Fibroblast of pulmonary artery (primary cell): ENCODE measurements at places on chromosomes 2 and 18.

- no peak for DNase-seq
These were observed 12.6 kb downstream of the CRACDL start for GRCh38 chr2:98923244-98923940.

DNA sequence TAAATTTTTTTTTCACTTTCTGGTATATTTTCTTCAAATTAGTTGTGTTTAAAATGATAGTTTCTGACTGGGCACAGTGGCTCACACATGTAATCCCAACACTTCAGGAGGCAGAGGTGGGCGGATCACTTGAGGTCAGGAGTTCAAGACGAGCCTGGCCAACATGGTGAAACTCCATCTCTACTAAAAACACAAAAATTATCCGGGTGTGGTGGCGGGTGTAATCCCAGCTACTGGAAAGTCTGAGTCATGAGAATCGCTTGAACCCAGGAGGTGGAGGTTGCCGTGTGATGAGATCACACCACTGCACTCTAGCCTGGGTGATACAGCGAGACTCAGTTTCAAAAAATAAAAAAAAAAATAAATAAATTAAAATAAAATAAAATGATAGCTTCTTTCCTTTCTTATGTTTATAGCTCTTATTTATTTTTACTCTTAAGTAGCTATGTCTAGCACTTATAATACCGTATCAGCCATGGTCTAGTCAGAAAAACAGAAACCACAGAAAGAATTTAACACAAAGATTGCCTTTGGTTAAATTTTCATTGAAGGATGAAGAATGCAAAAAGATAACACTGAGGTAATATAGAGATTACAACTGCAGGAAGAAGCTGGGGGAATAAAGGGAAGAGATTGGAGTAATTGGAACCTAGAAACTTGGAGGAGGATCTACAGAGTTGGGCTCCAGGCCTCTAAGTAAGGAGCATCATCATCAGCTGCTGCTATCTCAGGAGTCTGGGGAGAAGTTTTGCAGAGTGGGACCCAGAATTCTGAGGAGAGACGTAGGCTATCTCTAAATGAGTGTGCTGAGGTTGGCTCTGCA is 54.7 kb upstream of the MBOAT2 start:
- DNase-seq = peak; percentile 80

DNA sequence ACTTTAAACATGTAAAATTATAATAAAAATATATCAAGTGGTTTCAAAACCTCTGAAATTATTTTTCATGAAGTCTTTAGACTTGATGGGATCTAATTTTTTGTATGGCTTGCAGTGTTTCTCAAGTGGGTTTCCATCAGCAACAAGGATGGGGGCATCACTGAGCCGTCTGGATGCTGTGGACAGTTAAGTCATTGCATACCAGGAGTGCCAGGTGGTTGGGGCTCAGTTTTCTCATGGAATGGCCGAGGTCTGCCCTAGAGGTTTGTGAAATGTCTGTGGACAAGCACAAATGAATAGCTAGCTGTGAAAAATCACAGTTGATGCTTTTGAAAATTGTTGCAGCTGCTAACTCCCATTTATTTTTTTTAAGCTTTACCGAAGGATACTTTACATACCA is 1.7 kb downstream of the PRELID3A start:
- no peak for DNase-seq

DNA sequence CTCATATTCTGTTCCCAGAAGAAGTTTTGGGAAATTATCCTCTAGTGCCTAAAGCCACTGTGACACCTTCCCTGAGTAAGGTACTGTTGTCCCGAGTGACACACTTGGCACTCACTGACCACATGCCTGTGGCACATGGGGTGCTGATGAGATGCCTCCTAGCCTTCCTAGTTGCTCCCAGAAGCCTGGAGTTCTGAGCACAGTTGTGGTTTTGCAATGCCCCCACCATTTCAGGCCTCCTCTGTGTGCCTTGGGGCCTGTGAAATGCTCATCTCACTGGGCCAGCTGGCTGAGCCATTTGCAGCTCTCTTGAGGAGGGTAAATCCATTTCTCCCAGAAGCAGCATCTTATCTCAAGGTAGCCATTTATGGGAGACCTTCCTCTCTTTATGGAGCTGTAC is 91.8 kb downstream of the DGKD start:
- DNase-seq = no peak

DNA sequence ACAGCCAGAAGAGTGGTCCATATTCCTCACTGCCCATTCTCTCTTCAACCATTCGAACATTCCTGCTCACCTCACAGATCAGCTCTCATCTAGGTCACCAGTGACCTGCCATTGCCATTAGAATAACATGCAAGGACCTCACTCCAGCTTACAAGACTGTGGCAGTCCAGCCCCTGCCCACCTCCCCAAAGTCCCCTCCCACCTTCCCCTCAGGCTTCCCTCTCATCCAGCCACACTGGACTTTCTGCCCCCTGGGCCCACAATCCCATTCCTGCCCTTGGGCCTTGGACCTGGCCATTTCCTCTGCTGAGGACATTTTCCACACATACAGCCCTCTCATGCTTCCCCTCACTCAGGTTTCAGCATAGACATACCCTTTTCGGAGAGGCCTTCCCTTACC is 5.2 kb upstream of the TMEM177 start:
- no peak for DNase-seq

DNA sequence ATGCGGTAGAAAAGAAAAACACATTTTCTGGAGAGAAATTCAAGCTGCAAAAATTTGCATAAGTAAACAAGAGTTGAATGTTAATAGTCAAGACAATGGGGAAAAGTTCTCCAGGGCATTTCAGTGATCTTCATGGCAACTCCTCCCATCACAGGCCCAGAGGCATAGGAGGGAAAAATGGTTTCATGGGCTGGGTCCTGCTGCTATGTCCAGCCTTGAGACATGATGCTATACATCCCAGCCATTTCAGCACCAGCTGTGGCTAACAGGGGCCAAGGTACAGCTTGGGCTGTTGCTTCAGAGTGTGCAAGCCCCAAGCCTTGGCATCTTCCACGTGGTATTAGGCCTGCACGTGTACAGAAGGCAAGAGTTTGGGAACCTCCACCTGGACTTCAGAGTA is 118.6 kb upstream of the DLGAP1 start:
- DNase-seq = no peak

- no peak for DNase-seq
These were observed 144.7 kb downstream of the SLC4A3 start for GRCh38 chr2:219772103-219772635.

DNA sequence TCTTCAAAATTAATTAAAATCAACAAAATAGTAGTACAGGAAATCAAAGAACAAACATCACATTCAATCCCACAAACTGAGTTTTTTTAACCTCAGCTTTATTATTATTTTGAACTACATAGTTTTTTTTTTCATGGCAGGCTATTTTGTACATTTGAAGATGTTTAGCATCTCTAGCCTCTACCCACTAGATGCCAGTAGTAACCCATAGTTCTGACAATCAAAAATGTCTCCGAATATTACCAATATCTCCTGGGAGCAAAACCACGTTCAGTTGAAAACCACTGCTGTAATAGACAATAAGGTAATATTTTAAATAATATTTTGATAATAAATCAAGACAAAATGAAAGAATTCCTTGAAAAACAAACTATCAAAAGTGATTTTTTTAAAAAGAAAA is 702.6 kb upstream of the LRRTM1 start:
- DNase-seq = no peak

GRCh38 chr18:31386741-31387140 is 10.2 kb downstream of the DSG4 start:
- no peak for DNase-seq

DNA sequence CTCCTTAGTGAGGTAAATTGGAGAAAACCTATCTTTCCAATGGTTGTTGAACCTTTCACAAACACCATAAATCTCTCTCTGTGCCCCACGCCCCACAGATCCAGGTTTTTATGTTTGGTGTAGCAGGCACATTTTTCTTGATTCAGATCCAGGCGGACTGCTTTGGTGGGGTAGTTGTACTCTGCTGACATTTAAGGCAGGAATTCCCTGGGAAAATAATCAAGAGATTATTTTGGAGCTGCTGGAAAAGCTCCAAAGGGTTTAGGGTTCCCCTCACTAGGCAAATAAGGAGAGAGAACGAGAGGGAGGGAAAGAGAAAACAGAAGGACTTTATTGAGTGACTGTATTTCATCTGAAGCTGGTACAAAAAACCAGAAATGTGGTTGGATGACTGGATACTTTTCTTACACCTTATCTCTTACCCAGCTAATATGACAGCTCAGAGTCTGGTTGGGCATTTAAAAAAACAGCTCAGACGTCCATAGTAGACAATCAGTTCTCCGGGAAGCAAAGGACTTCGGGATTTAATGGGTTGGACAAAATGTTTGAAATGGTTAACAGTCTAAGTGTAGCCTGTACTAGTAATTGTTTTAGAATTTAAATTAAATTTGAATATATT is 3.6 kb upstream of the AQP4 start:
- no peak for DNase-seq

GRCh38 chr18:54382733-54383252 is 25.1 kb downstream of the C18orf54 start:
- no peak for DNase-seq

DNA sequence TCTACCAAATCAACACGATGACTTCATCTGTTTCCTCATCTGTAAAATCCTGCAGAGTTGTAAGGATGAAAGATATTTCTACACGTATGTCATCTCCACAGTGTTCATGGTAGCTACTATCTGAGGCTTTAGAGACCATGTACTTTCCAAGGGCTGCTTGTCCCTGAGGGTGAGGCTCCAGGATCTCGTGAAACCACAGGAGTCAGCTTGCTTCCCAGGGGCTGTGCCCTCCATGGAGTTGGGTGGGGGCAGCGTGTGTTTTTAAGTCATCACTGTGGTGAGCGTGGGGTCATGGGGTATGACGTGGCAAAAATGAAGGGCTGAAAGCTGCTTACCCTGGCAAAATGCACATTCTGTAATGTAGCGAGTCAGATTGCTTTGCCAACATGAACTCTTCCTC is 81.6 kb downstream of the ASAP2 start:
- peak; percentile 78 for DNase-seq

GRCh38 chr2:218743068-218743467 is 32.4 kb downstream of the TTLL4 start:
- no peak for DNase-seq

- no peak for DNase-seq
These were observed 66.7 kb downstream of the FAM228A start for GRCh38 chr2:24241528-24241927.

GRCh38 chr2:219570924-219571310 is 422 bp downstream of the OBSL1 start:
- peak; percentile 30 for DNase-seq

DNA sequence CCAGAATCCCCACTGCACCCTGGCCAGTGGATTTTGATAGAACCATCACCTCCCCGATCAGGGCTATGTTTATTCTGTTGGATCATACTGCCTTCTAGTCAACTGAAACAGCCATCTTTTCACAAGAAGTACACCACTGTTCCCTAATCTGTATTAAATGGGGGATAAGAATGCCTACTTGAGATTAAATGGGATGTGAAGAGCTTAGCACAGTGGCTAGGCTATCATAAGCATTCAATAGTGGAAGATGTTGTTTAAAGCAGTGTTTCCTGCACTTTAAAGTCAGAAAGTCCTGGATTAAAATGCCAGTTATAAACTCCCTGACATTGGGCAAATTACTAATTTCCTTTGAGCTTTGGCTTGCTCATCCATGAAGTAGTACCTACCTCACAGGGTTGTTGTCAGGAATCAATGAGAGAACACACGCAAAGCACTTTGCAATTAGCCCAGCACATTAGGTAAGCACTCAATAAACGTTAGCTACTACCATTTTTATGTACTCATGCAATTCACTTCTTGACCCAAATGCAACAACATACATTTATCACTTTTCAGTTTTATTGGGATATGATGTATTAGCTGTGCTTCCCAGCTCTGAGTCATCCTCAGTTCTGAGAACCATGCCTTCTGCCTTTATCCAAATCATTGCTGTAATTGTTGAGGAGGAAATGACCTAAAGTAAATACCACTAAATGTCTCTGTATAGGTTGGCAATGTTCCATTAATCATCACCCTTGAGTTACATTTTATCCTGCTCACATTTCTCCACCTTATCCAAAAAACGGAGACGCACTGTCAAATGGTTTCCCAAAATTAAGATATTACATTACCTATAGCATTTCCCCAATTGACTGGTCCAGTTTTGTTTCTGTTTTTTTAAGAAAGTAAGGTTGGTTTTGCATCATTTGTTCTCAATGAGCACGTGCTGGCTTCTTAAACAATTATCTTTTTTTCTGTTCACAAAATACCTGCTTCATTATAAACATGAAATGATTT is 2.1 kb downstream of the TMEM247 start:
- DNase-seq = peak; percentile 88

- DNase-seq = no peak
These were observed 45.2 kb downstream of the DYNAP start for GRCh38 chr18:54636217-54636616.

DNA sequence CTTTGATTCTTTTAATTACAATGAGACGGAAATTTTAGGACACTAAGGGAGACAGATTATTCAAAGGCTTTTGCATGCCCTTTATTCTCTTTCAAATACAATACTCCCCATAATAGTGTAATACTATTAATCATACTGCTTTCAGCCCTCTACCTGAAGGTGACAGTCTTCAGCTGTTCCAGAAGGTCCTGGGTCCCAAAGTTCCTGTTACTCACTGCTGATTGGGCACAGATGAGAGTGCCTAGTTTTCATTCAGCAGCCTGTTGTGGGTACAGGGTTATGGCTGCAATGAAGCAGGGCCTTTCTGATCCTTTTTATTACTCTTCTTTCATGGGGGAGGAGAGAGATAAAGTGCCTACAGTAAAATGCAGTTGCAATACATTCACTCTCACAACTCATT is 80.2 kb downstream of the NUP35 start:
- DNase-seq = no peak

DNA sequence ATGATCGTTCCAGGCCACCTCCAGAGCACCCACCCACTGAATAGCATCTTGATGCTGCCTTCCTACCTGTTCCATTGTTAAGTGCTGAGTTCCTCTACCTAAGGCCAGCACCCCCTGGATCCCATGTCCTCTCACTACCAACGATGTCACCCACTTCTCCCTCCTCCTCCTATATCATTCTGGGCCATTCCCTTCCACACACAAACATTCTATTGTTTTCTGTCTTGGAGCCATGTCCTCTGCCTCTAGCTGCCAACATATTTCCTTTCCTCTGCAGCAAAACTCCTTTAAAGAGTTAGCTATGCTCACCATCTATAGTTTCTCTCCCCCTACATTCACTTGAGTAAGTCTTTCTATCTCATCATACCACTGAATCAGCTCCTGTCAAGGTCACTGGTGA is 64.0 kb upstream of the ACKR3 start:
- DNase-seq = no peak

DNA sequence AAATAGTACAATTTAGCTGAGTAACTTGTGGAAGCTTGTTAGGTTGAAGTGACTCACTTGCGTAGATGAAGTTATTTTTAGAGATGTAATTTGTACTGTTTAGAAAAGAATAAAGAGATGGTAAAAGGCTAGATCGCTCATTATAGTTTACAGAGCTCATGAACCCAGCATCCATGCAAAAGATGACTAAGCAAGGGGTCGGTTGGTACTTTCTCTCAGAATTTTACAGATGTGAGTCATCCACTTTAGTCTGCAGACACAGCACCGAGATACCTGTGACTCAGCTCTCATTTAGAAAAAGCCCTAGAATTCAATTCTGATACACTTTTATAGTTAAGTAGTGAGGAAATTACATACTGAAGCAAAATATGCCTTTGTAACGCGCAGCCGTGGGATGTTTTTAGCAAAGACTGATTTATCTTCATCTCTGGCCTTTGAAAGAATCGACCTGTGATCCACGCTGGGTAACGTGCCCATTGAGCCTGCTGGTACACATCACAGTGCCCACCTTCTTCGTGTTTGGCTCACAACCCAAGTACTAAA is 116.5 kb upstream of the FOSL2 start:
- peak; percentile 95 for DNase-seq

- DNase-seq = no peak
These were observed 67.3 kb downstream of the ASB1 start for GRCh38 chr2:238493880-238494572.
